ENCODE measurements at places on chromosomes 5 and 9.

DNA sequence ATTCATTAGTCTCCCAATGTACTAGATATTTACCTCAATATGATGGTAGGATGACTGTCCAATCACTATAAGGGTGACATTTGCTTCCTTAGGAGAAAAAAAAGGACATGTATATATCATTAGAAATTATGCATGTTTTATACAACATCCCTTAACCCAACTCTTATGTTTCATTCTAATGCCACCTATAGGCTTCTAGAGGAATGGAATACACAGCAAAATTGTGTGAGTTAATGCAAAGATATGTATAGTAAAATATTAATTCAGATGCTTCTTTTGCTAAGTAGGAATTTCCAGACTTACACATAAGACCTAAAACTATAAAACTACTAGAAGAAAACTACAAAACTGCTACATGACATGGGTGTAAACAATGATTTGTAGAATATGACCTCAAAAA, 3.5 kb downstream of the PRXL2C start:
- DNase-seq, result no peak

DNA sequence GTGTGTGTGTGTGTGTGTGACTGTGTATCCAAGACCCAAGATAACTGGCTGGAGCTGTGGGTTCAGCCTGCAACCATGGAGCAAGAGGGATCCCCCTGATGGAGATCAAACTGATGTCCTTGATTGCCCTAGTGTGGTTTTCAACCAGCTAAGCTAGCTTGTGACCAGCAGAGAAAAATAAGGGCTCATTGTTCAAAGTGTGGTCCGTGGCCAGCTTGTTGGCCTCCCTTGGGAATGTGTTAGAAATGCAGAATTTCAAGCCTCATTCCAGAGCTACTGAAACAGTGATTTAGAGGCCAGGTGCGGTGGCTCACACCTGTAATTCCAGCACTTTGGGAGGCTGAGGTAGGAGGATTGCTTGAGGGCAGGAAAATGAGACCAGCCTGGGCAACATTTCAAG, 79.9 kb downstream of the ACER2 start:
- DNase-seq, result no peak

GRCh38 chr5:77947041-77947428, 170.9 kb upstream of the TBCA start:
- DNase-seq, result no peak

DNA sequence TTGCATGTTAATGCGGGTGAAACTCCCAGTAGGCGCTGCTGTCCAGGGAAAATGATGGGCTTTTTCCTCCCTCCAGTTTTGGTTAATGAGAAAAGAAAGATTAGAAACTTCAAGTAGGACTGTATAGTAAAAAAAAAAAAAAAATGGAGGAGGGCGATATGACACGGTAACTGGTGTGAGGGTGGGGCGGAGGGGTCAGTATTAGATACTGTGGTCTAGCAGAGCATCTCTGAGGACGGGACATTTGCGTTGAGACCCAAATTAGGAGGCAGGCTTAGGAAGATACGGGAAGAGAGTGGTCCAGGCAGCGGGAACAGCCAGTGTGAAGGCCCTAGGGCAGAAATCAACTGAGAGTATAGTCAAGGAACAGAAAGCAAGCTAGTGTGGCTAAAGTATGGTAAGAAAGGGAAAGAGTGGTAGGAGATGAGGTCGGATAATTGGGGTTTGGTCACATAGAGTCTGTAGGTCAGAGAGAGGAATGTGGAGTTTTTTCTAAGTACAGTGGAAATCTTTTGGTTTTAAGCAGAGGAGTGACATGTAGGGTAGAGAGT, 707 bp downstream of the RMND5B start:
- no peak for DNase-seq

DNA sequence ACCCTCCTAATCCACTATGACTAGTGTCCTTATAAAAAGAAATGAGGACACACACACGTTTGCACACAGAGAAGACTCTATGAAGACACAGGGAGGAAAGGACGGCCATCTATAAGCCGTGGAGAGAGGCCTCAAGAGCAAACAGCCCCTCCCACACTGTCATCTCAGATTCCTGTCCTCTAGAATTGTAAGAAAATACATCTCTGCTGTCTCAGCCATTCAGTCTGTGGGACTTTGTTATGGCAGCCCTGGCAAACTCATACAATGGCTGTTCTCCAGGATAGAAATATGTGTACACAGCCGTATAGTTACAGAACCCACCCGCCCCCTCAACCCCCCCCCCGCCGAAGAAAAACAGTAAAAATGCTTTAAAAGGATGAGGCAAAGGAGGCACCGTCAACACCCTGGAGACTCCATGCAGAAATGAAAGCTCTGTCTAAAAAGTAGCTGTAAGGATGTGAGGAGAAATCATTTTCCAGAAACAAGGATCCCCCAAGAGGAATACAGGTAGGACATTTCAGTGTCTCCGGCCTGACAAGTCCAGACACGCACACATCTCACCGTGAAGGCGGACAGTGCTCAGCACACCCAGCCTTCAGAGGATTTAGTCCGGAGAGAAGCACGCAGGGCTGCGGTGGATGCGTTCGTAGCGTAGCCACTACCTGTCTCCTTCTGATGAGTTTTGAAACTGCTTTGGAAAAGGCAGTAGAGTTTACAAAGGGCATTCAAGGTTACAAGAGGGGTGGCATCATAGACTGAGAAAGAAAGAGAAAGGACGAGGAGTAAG, 110.8 kb upstream of the ERCC6L2 start:
- no peak for DNase-seq
